ENCODE measurements at places on chromosomes 2 and 18.
A peak's percentile ranks its signal among the peaks of the same experiment; 100 is the strongest.

- peak; percentile 15 for DNase-seq
These were observed 404.4 kb downstream of the SOCS6 start for GRCh38 chr18:70693246-70693645.

DNA sequence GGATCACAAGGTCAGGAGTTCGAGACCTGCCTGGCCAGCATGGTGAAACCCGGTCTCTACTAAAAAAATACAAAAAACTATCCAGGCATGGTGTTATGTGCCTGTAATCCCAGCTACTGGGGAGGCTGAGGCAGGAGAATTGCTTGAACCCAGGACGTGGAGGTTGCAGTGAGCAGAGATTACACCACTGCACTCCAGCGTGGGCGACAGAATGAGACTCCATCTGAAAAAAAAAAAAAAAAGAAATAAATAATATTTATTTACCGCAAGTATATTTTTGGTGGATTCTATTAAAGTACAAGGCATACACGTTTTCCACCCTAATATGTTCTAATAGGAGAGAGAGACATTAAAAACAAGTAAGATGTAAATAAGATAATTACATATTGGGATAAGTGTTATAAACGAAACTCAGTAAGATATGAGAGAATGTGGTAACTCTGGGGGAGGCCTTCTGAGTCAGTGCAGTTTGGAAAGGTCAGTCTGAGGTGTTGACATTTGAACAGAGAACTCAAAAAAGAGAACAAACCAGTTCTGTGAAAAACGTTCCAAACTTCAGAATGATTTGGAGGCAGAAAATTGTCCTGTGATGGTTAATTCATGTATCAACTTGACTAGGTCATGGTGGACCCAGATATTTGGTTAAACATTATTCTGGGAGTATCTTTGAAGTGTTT, 8.8 kb upstream of the POLI start:
- DNase-seq, result no peak

DNA sequence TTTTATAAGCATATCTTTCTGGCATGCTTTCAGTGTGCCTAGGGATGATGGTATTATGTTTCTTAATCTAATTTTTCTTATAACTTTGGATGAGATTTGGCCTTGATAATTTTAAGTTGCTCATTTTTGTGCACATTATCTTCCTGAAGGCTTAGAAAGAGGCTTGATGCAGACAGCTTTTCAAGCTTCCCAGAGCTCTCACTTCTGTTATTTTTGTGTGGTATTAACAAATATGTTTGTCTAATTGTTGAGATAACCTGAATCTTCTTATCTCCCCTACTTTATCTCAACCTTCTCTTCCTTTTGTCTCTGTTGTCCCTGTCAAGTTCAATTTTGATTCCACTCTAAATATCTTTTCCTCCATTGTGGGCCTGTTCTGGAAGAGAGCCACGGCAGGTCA, 113.2 kb upstream of the LRRTM1 start:
- no peak for DNase-seq

DNA sequence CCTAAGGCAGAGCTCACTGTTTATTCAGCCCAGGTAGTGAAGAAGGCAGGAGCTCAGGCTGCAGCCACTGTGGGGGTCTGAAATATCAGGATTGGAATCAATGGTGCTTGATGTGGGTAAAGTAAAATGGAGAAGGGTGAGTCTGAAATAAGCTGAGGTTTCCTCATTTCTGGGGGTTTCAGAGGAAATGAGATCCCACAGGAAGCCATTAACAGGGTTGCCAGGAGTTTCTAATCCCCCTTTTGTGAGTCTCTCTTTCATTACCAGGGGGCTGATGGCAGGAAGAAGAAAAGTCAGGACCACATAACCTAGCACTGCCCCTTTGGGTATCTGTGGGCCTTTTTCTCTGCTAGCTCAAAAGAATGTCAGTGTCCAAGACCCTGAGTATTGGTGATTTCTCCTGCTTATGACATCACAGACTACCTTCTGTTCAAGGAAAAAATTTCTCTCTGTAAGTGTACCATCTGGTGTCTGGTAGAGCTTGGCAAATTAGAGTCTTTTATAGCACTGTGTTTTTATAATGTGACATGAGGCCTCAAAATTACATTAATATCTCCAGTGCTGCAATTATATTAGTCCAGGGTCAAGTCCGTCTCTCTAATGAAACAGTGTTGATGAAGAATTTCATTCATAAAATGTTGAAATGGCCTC, 56.0 kb downstream of the LBH start:
- DNase-seq, result no peak

DNA sequence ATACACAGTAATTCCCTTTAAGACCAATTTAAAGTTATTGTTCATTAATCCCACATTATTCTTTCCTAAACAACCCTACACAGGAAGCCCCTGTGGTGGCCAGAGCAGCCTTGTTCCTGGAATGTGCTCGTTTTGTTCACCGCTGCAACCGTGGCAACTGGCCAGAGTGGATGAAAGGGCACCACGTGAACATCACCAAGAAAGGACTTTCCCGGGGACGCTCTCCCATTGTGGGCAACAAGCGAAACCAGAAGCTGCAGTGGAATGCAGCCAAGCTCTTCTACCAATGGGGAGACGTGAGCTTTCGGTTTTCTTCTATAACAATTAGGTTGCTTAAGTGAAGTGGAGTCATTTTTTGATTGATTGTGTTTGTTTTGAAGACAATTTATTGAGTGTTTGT, 101.0 kb downstream of the UNC80 start:
- DNase-seq, result no peak

GRCh38 chr18:63234841-63235240, 84.7 kb downstream of the BCL2 start:
- no peak for DNase-seq

DNA sequence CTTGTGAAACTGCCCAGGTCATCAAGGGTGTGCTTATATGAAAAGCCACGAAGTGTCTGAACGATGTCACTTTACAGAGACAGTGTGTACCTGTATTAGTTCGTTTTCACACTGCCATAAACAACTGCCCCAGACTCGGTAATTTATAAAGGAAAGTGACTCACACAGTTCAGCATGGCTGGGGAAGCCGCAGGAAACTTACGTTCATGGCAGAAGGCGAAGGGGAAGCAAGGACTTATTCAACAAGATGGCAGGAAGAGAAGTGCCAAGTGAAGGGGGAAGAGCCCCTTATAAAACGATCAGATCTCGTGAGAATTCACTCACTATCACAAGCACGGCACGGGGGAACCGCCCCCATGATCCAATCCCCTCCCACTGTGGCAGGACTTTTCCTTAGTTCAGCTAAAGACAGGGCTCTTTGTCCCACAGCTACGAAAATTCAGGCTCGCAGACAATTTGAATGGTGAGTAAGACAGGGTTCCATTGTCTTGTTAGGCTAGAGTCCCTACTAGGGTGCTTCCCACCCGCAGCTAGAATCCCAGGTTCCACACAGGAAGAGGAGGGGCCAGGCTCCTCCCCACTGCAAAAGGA, 20.1 kb downstream of the TMEM177 start:
- DNase-seq, result no peak

DNA sequence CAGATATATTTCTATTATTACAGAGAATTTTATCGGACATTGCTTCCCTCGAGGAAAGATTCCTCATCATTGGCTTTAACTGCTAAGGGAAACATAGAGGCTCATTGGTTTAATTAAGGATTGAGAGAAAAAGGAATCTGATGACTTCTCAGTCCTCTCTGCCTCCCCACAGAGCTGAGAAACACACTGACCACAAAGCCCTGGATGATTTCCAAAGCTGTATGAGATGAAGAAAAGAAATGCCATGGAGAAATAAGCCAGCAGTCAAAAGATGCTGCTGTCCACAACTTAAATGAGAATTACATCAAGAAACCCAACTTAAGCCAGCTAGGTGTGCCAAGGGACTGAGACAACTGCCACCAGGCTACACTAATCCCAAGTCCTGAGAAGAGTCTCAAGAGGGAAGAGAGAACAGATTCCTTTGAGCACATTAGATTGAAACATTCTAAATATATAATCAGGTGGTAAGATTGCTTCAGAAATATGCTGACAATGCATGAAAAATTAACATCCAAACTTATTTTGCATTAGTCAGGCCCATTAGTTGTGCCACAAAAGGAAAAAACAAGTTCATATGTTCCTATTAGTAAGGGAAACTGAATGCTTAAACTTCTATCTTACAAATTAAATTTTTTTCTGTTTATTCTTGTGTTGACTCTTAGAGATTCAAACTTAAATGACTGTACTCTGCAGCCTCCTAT, 308.1 kb upstream of the CYRIA start:
- DNase-seq, result no peak

DNA sequence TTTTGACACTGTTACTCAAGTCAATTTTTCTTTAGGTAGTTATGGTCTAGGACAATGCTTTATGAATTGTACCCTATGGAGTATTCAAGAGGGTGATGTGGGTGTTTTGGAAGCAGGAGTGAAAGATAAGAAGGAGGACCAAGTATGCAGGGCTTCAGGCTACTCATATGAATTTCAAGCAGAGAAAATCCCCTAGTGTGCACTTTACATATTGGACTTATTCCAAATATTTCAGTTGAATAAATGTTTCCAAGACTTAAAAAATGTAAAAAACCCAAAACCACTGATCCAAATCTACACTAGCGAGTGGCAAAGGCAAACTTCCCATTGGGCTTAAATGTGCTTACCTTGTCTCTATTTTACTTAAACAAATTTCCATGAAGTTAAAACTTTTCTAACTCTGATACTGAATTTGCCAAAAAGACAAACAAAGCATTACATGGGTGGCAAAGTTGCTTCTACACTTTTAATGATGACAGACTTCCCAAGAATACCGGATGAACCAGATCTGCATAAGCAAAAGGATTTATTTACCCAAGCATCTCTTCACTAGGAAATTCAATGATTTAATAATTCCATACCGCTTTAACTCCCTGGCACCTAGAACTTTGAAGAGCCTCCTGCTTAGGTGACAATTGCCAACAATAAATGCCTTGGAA, 1233.5 kb upstream of the NXPH2 start:
- no peak for DNase-seq

DNA sequence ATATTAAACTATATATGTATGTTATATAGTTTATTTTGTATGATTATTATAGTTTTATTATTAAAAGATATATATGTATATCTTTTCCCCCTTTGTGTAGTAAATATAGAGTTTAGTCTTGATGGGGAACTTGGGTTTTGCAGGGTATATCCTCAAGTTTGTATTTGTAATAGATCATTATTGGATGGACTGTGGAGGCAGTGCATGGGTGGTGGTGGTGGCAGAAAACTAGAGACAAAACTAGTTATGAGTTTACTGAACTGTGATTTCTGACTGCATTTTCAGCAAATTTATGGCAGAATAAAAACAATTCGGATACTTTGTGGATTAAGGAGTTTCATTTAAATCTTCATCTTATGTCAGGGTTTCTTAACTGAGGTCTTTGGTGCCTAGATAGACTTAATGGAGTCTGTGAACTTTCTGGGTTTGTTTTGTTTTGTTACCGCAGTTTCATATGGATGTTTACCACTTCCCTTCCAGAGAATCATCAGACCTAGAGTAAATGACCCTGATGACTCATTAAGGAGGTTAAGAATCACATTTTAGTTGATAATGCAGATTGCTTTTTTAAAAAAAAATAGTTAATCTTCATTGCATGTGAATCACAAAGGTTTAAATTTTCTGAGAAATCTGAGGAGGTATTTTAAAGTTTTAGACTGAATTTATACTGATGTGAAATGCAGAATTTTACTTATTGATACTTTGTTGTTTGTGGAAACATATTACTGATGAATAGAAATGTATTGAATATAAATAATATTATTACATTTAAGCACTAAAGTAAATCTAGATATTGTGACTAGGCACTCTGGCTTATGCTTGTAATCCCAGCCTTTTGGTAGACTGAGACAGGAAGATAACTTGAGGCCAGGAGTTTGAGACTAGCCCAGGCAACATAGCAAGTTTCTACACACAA, 14.5 kb downstream of the EPC2 start:
- DNase-seq, result no peak

- no peak for DNase-seq
These were observed 55.1 kb upstream of the IL1RL1 start for GRCh38 chr2:102256276-102256675.

GRCh38 chr2:48558456-48558855, 28.5 kb downstream of the STON1 start:
- DNase-seq, result no peak

DNA sequence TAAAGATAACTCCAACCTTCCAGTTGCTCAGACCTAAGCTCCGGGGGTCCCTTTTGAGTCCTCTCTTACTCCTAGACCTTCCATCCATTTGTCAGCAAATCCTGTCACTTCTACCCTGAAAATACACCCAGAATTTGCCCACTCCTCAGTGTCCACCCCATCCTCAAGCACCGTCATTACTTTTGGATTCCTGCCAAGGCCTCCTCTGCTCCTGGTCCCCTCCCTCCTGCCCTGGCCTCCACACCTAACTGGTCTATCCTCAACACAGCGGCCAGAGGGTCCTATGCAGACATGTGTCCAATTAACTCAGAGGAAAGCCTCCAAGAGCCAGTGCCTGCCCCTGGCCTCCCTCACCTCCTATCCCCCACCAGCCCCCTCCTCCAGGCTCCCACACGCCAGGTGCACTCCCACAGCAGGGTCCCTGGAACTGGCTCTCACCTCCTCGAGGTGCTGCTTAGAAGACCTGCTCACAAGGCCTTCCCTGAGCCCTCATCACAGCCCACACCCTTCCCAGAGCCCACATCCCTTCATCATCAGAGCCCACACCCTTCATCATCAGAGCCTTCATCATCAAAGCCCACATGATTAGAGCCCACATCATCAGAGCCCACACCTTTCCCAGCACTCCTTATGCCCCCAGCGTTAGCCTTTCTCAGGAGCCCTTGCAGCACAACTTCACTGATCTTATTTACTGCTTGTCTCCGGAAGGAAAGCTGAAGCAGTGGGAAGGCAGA, 20.4 kb downstream of the FAM178B start:
- DNase-seq, result no peak

DNA sequence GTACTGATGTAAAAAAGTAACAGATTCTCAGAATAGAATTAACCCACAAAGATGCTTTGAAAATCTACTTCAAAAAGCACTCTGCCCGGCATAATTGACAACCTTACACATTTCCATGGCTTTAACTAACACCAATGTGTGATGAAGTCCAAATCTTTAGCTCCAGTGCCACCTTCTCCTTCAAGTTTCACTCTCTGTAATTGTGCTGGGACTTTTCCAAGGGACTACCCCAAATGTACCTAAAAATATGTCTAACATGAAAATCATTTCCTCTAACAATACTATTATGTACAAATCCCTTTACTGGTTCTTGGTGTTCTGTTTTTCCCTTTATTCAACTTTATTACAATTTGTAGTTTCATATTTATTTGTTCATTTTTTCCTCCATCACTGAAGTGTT, 20.6 kb upstream of the UBE2E3 start:
- DNase-seq, result no peak

GRCh38 chr2:206981739-206982340, 42.5 kb downstream of the CPO start:
- DNase-seq, result peak; percentile 63

DNA sequence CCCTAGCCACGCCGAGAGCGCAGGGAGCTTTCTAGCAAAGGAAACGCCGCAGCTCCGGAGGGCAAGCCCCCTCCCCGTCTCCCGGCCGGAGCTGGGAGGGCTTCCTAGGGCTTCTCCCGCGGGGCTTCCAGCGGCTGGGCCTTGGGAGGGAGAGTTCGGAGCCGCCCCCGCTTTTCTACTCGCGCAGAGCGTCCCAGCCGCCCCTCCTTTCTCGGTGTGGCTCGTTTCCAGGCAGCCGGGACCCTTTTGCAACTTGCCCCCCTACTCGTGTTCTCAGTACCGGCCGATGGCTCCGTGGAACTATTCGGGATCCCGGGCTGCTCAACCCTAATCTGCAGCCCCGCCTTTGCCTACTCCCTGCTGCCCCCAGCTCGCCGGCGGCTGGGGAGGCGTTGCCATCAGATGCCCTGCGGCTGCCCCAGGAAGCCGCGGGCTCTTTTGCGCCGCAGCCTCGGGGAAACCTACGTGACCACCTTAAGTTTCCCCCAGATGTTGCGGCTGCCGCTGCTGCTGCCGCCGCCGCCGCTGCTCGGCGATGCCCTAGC, 1.5 kb upstream of the NR4A2 start:
- DNase-seq, result peak; percentile 48

All from WERI-Rb-1 (cell line).